ENCODE measurements at places on chromosomes 2 and 18. TPM values are rescaled to one million over a fixed set of nuclear protein-coding genes. Genes with fewer than 3 reads are reported as not detected.

CRYGD gene
- polyA plus RNA-seq = not detected

MOB4 gene
- 41.2 TPM for polyA plus RNA-seq

LYG2 gene
- polyA plus RNA-seq = not detected

LRRC30 gene
- polyA plus RNA-seq = not detected

CYS1 gene
- polyA plus RNA-seq = 6.2 TPM

CLEC4F gene
- polyA plus RNA-seq = 0.03 TPM

DOK6 gene
- polyA plus RNA-seq = 9.0 TPM

BOK gene
- 95.8 TPM for polyA plus RNA-seq

SLC5A7 gene
- 0.95 TPM for polyA plus RNA-seq

RTP5 gene
- 0.06 TPM for polyA plus RNA-seq

COBLL1 gene
- 12.9 TPM for polyA plus RNA-seq

C2orf80 gene
- not detected for polyA plus RNA-seq

GALNT1 gene
- polyA plus RNA-seq = 29.8 TPM

CCDC74A gene
- 21.3 TPM for polyA plus RNA-seq

DNA sequence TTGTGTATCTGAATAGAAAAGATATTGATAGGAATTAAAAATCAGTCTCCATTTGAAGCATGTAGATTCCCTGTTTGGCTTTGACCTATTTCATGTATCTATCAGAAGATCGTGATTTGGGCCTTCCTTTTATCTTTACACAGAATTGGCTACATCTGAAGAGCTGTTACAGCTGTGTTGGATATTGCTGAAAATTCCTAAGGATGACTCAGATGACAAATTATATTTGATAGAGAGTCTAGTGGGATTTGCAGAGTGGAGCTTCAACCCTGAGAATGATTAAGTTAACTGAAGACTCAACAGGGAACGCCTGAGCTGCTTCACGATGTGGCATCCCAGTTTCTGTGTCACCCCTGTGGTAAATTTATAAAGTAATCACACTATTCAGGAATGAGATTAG is 4.9 kb upstream of the COL3A1 start:
- DNase-seq = no peak

- DNase-seq = no peak
Observed at GRCh38 chr2:239994086-239994485, 31.1 kb downstream of the NDUFA10 start.

GRCh38 chr2:157691695-157692094 is 63.0 kb upstream of the ACVR1C start:
- DNase-seq = no peak

GRCh38 chr2:201262718-201263117 is 2.4 kb downstream of the CASP8 start:
- no peak for DNase-seq

DNA sequence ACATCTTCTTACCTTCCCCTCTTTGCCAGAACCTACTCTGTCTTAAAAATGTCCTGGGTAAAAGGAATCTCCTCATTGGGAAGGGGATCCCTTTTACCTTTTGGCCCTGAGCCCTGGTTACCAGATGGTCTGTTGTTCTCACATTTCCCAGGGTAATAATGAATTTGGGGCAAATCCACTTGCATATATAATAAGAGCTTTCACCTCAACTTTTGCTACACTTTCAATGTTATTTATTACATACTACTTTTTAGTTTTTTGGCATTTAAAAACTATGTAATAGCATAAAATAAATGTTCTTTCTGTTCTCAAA is 15.0 kb downstream of the CERS6 start:
- no peak for DNase-seq

DNA sequence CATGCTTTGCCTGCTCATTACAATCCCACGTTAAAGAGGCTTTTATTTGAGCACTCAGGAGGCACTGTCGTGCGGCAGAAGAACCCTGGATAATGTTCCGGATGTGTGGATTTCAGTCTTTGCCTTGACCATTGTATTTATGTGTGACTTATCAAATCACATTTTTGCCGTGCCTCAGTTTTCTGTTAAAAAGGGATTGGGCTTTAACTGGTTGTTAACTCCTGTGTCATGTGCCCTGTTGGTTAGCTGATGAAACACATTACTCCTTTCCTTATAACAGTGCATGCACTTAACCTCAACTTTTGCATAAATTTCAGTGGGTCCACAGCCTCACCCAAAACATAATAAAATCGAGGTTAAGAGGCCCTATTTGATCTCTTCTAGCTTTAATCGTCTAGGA is 52.7 kb downstream of the NAB1 start:
- no peak for DNase-seq

- DNase-seq = no peak
Observed at GRCh38 chr2:150207979-150208378, 279.5 kb downstream of the RND3 start.

DNA sequence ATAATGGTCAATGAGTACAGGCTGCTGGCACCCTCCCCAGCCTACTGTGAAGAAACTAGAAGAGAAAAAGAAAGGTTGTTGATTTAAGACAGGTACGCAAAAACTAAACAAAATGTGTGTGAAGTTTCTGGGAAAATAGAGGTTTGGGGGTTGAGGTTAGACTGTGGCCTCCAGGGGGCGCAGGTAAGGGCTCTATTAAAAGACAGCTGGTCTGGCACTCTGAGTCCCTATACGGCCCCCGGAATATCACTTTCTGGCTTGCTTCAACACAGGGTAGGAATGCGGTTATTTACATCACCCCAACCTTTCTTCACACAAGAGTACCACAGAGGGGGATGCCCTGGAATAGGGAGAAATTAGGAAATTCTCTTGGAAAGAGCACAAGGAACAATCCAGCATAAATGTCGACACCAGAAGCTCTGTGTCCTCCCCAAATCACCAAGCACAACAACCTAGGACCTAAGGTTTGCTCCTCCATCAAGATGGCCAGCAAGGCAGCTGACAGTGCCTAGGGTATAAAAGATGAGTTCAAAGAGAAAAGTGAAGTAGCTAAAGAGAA is 480.8 kb upstream of the KLHL29 start:
- DNase-seq = no peak

DNA sequence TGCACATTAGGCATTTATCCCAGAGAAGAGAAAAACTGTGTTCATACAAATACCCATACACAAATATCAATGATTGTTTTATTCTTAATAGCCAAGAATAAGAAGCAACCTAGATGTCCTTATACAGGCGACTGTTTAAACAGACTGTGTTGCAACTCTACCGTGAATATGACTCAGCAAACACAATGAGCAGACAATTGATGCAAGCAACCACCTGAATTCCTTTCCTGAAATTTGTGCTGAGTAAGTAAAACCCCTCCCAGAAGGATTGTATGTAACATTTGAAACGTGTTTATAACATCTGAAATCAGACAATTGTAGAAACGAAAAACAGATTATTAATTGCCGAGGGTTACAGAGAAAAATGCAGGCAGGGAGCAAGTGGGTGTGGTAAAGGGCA is 621.9 kb upstream of the SOX11 start:
- DNase-seq = no peak

DNA sequence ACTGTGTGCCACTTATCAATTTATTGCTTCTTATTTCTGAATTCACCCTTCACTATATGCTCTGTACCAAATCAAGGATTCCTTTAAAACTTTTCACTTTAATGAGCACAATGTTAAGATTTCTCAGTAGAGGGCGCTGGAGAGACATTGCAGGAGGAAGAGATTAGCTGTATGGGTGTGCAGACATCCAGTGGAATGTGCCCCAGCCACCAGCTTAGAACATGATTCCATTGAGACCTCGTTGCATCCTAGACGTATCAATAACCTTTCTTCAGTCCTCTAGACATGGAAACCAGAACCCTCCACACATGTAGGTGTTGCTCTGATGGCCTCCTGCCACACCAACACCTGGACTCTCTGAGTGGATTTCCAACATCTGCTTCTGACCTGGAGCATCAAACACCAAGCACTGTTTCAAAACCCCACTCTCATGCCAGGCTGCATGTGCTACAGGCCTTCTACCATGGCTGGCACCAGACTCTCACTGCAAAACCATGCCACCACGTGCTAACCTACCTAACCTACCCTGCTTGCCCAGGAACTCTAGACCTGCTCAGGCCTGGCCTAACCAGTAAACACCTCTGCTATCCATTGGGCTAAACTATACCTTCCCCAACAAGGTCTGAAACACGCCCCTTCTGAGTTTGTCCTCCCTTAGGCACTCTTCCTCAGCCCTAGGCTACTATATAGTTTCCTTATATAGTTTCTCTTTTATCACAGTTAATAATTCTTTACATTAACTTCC is 633.2 kb upstream of the PKDCC start:
- DNase-seq = no peak

DNA sequence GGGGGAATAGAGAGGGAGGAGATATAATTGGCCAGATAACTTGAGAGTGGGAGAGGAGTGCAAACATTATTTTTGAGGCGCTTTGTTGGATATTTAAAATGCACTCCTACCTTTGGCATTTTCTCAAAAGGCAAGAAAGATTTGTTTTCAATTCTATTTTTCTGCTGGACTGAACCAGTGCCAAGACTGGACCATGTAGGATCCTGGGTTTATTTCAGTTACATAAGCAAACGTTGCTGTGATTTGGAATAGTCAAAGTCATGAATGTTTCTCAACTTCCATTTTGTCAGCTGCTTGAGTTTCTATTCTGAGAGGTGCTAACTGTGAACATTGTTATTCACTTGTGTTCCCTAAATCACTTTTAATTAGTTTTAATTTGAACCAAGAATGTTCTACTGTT is 8.9 kb upstream of the CHRNA1 start:
- no peak for DNase-seq

DNA sequence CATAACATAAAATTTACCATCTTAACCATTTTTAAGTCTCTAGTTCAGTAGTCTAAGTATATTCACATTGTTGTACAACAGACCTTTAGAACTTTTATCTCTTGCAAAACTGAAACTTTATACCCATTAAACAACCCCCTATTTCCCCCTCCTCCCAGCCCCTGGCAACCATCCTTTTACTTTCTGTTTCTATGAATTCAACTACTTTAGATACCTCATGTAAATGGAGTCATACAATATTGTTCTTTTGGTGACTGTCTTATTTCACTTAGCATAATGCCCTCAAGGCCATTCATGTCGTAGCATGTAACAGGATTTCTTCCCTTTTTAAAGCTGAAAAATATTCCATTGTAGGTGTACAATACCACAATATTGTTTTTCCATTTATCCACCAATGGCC is 129.8 kb downstream of the PDE11A start:
- DNase-seq = no peak

DNA sequence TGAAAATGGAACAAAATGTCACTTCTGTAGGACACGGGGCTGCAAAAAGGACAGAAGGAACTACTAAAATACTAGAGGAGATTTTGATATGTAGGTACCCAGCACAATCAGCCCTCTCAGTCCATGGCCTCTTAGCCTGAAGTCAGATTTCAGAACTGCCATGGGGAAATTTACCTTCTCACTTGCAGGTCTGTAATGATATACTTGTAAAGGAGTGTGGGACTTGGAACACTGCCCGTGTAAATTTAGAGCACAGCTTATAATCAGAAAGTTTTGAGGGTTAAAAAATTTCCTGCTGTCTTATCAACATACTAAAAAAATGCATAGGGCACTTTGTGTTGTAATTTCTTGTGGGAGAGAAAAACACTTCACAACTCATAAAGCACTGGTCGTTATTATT is 60.6 kb downstream of the ZEB2 start:
- no peak for DNase-seq

GRCh38 chr2:147541314-147541713 is 303.5 kb upstream of the ACVR2A start:
- DNase-seq = no peak

GRCh38 chr2:120631724-120632123 is 103.9 kb upstream of the GLI2 start:
- DNase-seq = no peak

DNA sequence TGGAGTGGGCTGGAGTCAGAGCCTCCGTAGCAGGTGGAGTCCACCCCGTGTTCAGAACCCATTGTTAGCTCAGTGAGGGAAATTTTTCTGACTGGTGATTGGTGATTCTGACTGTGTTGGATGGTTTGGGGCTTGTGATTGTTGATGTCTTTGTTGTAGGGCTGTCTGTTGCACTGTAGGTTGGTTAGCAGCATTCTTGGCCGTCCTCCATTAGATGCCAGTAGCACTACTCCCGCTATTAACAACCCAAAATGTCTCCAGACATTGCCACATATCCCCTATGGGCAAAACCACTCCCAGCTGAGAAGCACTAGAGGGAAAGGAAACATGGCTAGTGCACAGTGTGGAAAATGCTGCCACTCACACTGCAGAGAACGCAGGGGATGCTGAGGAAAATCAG is 51.7 kb downstream of the ARMC9 start:
- no peak for DNase-seq

DNA sequence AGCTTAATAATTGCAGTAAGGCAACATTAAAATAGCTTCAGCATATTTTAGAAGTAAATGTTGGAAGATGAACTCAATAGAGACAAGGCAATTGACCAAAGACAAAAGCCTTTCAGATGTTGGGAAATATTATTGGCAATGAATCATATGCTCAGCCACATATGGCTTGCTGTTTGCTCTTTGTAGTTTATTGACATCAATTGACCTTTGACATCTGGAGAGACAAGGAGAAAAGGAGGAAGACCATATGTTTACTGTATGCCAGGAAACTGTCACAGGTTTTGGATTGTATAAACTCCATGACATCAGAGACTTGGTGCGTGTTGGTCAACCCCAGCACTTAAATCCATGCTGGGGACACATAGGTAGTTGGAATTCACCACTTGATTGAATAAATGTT is 60.6 kb upstream of the SLC16A14 start:
- no peak for DNase-seq

GRCh38 chr2:48116497-48116896 is 210.2 kb upstream of the FBXO11 start:
- DNase-seq = no peak

GRCh38 chr2:233758849-233759248 is 1.2 kb upstream of the UGT1A1 start:
- DNase-seq = no peak

DNA sequence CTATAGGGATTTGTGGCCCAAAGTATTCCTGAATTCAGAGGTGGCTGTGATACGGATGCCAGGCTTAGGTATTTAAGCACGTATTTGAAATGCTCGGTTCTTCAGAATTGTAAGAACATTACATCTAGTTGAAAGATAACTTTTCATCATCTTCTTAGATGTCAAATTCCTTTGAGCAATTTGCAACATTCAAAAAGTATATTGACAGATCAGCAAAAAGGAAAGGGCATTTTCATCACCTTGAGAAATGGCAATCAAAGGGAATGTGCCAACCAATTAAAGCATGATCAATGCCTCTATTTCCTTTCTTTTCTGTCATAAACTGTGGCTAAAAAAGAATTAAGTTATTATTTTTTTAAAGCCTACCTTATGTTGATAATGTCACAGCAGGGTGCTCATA is 66.3 kb upstream of the LRRTM4 start:
- DNase-seq = no peak

- DNase-seq = no peak
Observed at GRCh38 chr2:181741756-181742155, 61.4 kb upstream of the NEUROD1 start.

GRCh38 chr2:238747557-238747956 is 100.3 kb upstream of the TWIST2 start:
- no peak for DNase-seq

GRCh38 chr2:120393456-120393855 is 47.5 kb downstream of the INHBB start:
- DNase-seq = no peak

Data from urinary bladder (tissue), 4 donors.